HS-5 (cell line): ENCODE measurements at places on chromosomes 12 and 14.

DNA sequence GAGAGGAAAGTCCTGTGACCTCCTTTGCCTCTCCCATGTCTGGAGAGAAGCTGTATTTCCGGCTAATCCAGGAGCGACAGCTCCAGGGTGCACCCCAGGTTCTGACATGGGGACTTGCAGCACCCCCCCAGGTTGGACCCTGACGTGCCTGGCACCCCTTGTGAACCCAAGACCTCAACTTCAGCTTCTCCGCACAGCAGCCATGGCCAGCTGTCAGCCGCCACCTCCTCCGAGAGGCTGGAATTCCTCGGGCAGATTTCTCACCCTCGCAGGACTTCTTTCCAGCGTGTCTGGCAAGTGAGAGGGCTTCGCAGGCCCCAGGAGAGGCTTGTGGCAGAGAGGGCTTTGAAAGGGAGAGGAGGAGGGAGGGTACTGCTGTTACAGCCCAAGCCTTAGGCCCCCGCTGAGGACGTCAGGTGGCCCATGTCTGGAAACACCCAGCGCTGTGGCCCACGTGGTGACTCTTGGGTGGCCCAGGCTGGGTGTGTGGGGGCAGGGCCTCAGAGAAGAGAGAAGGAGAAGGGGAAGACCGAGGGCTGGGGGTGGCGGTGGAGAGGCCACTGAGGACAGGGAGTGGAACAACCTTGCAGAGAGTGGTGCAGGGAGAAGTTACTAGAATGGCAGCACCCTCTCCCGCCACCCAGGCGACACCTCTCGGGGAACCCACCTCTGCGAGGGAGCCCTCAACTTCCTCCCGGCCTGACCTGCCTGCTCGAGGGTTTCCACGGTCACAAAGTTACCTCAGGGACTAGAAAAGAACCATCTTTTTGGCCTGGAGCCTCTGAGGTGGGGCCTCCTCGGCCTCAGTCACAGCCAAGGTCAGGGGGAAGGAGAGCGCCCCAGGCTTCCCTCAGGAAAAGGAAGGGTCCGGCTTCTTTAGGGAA, 11.7 kb upstream of the RPS6KL1 start:
- DNase-seq: no peak

- no peak for DNase-seq
Observed at GRCh38 chr12:117889098-117889497, 79.7 kb downstream of the KSR2 start.

DNA sequence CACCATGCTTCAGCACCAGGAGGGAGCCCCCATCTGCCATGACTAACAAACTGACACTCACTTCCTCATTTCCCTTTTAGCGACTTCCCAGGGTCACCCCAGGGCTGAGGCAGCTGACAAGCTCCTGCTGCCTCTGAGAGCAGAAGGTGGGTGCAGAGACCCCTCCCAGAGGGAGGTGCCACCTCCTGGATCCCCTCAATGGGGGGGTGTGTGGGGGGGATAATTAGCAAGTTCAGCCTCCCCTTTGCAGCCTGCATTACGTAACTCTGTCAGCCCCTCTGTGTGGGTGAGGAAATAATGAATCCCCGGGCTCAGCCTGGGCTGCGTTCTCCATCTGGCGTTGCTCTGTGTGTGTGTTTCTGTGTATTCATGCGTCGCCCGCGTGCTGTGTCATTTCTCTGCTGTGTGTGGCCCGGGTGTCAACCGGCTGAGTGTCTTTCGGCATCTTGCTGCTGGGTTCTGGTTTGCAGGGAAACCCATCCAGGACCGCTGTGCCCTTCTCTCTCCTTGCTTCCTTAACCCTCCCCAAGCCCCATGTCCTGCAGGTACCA, 28.0 kb downstream of the NOS1 start:
- DNase-seq: no peak

DNA sequence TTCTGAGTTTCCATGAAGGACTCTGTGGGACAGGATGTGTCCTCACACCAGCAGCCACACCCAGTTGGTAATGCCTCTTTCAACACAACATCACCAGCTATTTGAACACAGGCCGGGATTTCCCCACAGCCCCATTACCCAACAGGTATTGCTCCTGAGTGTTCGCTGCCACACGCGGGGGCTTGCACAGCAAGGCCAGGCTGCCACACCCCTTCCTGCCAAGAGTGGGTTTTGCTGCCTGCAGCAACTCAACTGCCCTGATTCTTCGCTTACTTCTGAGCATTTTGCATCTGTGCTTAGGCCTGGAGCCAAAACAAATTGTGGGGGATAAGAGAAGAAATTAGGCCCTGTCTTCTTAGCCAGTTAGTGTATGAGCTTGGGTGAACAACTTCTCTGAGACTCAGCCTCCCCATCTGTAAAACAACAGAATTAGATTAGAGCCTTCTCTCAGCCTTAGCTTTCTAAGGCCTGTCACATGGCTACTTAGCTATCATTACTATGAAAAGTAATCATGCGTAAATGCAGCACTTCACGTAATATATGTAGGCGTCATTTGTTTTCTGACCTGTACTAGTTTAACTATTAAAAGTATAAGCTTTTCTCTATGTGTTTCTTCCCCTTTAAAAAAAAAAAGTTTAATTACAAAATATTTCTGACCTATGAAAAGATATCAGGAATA, 20.0 kb downstream of the CKAP4 start:
- DNase-seq: no peak

- no peak for DNase-seq
Observed at GRCh38 chr12:23888396-23889068, 60.9 kb downstream of the SOX5 start.

DNA sequence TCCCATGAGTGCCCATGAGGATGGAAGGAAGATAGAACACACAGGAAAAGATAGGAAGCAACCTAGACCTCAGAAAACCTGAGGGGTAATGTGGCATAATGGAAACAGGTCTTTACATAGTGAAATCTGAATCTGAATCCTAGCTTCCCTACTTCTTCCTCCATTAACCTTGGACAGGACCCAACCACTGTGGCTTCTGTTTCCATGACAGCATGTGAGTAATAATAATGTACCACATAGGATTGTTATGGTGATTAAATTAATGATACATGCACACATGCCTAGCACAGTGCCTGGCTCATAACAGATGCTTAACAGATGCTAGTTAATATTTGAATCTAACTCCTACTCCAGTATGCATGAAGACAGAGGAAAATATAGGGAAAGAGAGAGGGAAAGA, 11.2 kb downstream of the TTC9 start:
- DNase-seq: no peak

DNA sequence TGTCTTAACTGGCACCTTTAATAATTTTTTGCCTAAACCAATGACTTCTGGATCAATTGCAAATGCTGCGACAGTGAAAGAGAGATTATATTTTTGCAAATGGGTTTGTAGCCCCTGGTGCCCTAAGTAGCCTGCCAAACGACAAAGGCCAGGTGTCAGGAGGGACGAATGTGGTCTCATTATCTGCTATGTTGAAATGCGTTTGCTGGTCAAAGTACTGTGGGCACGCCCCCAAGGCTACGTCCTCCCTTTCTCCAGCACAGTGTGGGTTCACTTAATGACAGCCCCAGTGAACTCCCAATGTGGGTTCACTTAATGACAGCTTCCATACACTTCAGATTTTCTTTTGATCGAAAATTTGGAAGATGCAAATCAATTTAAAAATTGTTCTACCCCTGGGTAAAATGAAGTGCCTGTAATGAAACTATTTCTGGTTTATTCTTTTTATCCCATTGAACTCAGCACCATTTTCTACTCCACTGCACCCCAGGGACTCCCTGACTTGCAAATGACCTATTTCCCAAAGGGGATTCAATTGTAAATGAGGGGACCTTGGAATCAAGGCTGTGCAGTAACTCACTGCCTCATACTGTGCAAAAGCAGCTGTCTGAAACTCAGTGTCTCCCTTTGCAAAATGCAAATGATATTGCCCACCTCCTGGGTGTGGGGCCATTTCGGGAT, 1.4 kb downstream of the SERPINA11 start:
- no peak for DNase-seq

DNA sequence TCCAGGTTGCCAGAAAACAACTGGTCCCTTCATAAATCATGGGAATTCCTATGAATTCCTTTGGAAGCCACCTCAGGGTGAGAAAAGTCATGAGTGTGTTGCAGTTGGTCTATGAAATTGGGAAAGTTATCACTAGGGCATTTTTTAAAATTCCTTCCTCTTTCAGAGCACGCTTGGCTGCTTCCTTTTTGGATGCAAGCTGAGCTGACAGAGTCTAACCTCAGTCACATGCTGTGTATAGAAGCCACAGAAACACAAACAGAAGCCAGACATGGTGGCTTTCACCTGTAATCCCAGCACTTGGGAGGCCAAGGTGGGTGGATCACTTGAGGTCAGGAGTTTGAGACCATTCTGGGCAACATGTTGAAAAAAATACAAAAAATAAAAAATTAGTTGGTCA, 21.7 kb upstream of the HELB start:
- DNase-seq: no peak

- DNase-seq: no peak
Observed at GRCh38 chr12:108277613-108278012, 61.5 kb downstream of the CMKLR1 start.

GRCh38 chr12:50246873-50247612, 36.3 kb downstream of the LIMA1 start:
- peak; percentile 99 for DNase-seq

DNA sequence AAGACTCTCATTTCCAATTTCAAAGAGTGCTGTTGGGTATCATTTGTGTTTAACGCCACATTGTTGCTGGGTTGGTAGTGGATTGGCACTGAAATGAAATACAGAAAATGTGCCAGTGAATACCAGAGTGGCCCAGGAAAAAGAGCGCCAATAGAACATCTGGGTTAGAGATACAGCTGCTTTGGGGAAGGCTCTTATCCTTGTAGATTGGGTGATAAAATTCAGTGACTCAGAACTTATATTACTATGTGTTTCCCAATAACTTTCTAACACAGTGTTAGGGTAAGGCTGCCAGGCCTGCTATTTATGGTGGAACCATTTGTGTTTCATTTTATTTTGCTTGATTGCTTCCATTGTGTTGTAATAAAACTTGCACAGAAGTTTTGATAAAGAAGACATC, 168.2 kb upstream of the SSTR1 start:
- peak; percentile 16 for DNase-seq

DNA sequence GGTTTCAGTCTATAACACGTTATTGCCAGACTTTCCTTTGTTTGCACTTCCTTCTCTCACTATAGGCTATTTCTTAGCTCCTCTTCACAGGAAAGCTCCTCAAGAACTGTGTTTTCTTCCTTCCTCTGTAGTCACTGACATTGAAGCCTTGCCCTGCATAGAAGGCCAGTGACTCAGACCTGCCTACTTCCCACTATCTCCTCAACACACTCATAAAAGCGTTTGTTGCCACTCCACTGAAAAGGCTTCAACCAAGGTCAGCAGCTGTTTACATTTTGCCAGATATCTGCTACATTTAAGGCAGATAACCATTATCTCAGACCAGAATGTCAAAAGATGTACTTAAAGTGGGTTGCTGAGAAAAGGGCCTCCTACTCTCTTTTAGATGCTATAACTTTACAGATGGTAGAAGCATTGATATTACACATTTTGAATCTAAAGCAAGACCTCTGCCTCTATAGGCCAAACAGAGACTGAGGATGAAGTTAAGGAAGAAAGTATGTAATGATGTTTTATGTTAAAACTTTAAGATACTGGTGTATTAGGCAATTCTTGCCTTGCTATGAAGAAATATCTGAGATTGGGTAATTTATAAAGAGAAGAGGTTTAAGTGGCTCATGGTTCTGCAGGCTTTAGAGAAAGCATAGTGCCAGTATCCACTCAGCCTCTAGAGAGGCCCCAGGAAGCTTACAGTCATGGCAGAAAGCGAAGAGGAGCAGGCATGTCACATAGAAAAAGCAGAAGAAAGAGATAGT, 233.3 kb upstream of the FLRT2 start:
- no peak for DNase-seq

GRCh38 chr14:70821584-70822529, 12.5 kb upstream of the MAP3K9 start:
- no peak for DNase-seq

GRCh38 chr14:70152704-70153103, 36.0 kb downstream of the SLC8A3 start:
- no peak for DNase-seq

GRCh38 chr12:94103986-94104385, 44.4 kb upstream of the PLXNC1 start:
- DNase-seq: no peak

DNA sequence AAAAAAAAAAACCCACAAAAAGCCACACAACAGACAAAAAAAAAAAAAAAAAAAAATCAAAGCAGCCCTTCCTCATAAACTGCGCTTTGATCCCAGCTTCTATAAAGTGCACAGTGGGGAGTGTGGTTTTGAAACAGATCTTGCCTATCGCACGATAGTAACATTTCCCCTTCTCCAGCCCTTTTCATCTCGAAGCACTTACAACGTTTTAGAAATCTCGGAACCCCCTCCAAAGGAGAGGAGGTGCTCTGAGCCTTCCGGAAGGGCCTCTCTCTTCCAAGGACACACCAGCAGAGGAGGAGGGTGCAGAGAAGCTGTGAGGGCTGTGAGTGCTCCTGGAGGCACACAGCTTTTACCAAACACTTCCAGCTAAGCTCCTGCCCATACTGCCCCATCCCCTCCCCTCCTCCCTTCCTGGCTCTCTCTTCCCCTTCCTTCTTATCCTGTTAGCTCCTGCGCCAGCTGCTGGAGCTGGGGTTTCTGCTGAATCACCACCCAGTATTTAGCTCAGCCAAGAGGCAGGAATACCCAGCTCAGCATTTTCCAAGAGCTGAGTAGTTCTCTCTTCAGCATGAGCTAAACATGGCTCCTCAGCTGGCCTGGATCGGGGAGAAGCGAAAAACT, 28.4 kb downstream of the SLC7A8 start:
- peak; percentile 52 for DNase-seq

GRCh38 chr12:75446857-75447256, 33.7 kb upstream of the GLIPR1 start:
- peak; percentile 80 for DNase-seq

DNA sequence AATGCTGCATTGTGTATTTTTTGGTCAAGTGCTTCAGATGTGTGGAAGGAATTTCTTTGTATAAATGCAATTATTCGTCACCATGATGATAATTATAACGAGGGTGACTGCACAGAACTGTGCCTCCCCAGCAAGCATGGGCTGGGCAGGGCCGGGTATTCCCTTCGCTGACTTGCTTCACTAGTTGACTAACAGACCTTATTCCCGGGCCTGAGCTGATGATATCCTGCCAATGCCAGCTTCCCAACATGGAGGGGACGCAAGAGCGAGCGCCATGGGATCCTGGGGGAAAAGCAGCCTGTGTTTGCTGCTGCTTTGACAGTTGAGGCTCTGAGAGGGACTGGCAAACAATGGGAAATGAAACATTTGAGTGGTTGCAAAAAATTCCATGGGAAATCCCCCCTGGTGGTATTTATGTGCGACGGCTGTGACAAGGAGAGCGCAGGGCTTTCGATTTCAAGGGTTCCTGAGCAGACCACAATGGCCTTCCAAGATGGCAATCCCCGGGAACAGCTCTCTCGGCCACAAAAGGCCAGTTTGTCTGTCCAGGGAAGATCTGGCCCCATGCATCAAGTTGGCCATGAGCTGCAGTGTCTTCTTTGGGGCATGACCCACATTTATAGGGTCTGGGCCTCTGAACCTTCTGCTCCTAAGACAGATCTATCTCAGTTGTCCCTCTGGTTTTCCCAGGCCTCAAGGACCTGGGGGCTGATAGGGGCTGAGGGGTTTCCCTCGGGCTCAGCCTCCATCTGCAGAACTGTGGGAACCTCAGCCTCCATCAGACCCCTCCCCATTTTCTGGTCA, 21.9 kb upstream of the MAP1LC3B2 start:
- DNase-seq: no peak
